Transverse colon (tissue), 4 donors: ENCODE measurements at places on chromosomes 5 and 9.

DNA sequence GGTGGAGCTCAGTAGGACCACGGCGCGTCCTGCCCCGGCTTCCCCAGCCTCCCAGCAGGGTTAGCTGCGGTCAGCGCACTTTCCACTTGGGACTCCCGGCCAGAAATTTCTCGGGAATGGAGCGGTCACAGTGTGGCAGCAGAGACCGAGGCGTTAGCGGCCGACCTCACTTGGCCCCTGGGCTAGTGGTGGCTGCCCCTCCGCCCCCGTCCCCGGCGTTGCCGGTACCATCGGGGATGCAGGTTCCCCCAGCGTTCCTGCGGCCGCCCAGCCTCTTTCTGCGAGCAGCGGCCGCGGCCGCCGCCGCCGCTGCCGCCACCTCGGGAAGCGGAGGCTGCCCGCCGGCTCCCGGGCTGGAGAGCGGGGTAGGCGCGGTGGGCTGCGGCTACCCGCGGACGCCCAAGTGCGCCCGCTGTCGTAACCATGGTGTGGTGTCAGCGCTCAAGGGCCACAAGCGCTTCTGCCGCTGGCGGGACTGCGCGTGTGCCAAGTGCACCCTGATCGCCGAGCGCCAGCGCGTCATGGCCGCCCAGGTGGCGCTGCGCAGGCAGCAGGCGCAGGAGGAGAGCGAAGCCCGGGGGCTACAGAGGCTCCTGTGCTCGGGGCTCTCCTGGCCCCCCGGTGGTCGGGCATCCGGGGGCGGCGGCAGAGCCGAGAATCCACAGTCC, 460 bp downstream of the DMRTA1 start:
- peak overlapping the region; percentile 85 for H3K27ac ChIP-seq
- no peaks in the 10 kb centered on the region for H3K4me1 ChIP-seq
- H3K27me3 ChIP-seq = peaks cover 53% of the 10 kb centered on the region

DNA sequence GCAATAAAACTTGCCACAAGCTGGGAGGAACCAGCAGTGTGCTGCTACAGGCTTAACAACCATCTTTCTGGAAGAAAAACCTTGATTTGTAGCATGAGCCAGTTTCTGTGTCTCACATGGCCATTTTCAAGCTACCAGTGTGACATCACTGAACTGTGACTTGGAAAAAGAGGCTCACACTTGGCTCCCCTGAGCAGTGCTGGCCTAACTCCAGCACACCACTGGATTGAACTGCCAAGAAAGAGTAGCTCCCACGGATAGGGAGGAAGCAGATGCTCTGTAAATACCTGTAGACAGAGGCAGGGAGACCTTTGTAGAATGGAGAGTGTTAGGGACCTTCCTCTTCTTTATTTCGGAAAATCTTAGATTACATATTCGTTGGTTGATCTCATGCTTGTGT, 197.9 kb downstream of the SH3GL2 start:
- no peaks in the 10 kb centered on the region for H3K36me3 ChIP-seq
- no peak overlapping the region for H3K27ac ChIP-seq
- H3K27me3 ChIP-seq = no peaks in the 10 kb centered on the region
- DNase-seq = no peak

DNA sequence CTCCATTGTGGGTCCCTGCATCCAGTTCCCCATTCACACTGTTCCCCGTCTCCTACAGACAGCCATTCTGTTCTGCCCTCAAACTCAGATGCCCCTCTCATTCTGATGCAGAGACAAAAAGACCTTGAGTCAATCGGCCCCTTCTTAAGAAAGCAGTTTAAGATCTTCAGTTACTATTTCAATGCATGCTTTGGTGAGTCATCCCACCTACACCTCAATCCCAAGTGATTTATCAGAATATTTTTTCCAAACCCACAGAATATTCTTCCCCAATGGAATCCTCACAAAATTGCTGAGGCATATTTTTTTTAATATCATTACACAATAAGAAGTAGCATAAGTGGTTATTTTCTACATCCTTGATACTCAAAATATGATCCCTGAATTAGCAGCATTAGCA, 92.4 kb upstream of the SLC1A1 start:
- no peak overlapping the region for H3K4me3 ChIP-seq
- no peaks in the 10 kb centered on the region for H3K27me3 ChIP-seq
- H3K27ac ChIP-seq = no peak overlapping the region
- no peaks in the 10 kb centered on the region for H3K36me3 ChIP-seq
- no peaks in the 10 kb centered on the region for H3K4me1 ChIP-seq

GRCh38 chr5:178149199-178149932, 4.3 kb downstream of the NHP2 start:
- H3K27me3 ChIP-seq = no peaks in the 10 kb centered on the region
- H3K4me1 ChIP-seq = peaks cover 7% of the 10 kb centered on the region
- H3K36me3 ChIP-seq = no peaks in the 10 kb centered on the region
- no peak overlapping the region for H3K4me3 ChIP-seq

GRCh38 chr9:21507483-21507790, 25.3 kb upstream of the IFNE start:
- no peak for DNase-seq
- no peak overlapping the region for H3K4me3 ChIP-seq
- H3K27me3 ChIP-seq = no peaks in the 10 kb centered on the region

DNA sequence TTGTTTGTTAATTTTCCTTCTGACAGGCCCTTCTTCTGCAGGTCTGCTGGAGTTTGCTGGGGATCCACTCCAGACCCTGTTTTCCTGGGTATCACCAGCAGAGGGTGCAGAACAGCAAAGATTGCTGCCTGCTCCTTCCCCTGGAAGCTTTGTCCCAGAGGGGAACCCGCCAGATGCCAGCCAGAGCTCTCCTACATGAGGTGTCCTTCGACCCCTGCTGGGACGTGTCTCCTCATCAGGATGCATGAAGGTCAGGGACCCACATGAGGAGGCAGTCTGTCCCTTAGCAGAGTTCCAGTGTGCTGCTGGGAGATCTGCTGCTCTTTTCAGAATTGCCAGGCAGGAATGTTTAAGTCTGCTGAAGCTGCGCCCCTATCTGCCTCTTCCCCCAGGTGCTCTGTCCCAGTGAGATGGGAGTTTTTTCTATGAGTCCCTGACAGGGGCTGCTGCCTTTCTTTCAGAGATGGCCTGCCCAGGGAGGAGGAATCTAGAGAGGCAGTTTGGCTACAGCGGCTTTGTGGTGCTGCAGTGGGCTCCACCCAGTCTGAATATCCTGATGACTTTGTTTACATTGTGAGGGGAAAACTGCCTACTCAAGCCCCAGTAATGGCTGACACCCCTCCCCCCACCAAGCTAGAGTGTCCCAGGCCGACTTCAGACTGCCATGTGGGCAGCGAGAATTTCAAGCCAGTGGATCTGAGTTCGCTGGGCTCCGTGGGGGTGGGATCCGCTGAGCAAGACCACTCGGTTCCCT, 772.0 kb upstream of the FAM174A start:
- no peaks in the 10 kb centered on the region for H3K27me3 ChIP-seq
- no peak overlapping the region for H3K4me3 ChIP-seq
- no peak for DNase-seq
- no peaks in the 10 kb centered on the region for H3K4me1 ChIP-seq
- no peak overlapping the region for H3K27ac ChIP-seq

GRCh38 chr5:95007921-95008597, 276.8 kb downstream of the MCTP1 start:
- no peaks in the 10 kb centered on the region for H3K36me3 ChIP-seq
- no peaks in the 10 kb centered on the region for H3K27me3 ChIP-seq
- H3K4me1 ChIP-seq = no peaks in the 10 kb centered on the region
- no peak for DNase-seq
- H3K27ac ChIP-seq = no peak overlapping the region

DNA sequence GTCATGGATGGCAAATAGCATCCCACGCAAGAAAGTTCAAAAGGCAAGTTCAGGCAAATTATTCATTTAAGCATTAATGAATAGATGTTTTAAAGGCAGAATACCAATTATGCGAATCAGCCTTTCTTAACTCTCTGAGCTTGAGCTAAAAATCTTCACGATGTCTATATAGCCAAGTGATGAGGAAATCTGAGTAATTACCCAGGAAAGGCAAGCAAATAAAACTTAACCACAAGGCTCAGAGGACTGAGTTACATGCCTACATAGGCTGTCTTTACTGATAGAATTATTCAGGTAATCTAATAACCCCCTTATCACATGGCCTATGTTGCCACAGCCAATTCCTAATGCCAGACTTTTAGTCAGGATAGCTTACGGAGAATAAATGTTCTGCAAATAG, 120.8 kb upstream of the MTAP start:
- no peak overlapping the region for H3K4me3 ChIP-seq
- no peaks in the 10 kb centered on the region for H3K27me3 ChIP-seq
- no peak overlapping the region for H3K27ac ChIP-seq
- no peaks in the 10 kb centered on the region for H3K36me3 ChIP-seq

GRCh38 chr5:129454461-129454860, 5.6 kb upstream of the ADAMTS19 start:
- no peak for DNase-seq
- no peak overlapping the region for H3K27ac ChIP-seq
- no peaks in the 10 kb centered on the region for H3K36me3 ChIP-seq
- H3K4me3 ChIP-seq = no peak overlapping the region
- peaks cover 3% of the 10 kb centered on the region for H3K27me3 ChIP-seq
- H3K4me1 ChIP-seq = no peaks in the 10 kb centered on the region

DNA sequence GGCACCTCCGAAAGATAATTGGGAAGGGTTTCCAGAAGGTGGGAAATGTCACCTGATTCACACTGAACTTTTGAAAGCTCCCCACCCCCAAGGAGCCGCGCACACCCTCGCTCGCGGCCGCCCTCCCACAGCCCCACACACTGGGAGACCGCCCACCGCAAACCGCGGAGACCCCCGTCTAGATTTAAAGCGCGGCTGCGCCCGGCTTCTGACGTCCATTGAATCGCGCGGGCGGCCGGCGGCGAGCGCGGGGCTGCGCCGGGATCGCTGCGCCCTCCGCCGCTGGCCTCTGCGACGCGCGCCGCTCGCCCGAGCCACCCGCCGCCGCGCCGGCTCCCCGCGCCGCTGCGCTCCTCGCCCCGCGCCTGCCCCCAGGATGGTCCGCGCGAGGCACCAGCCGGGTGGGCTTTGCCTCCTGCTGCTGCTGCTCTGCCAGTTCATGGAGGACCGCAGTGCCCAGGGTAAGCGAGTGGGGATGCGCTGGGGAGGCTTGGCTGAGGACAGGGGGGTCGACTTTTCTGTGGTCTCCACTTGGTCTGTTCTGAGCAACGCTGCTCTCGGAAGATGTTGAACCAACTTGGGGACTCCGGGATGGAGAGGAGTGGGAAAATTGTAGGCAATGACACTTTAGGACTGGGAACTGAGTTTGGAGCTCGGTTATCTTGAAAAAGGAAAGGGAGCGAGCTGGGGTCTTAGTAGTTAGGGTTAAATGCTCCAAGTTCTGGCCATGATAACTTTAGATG, at the start of gene FST:
Gene FST, plus strand, starts transcription at position 214 of the 743 bp plus-strand sequence. Its CDS starts 163 bp downstream, at position 377.
- peaks cover 68% of the 10 kb centered on the region for H3K27me3 ChIP-seq
- H3K4me1 ChIP-seq = peaks cover 20% of the 10 kb centered on the region
- no peaks in the 10 kb centered on the region for H3K36me3 ChIP-seq
- H3K4me3 ChIP-seq = peak within 1 kb of the TSS; percentile 50
- no peak for DNase-seq
- peak within 1 kb of the TSS; percentile 90 for H3K27ac ChIP-seq

GRCh38 chr9:976943-977837, 735 bp downstream of the DMRT3 start:
- peaks cover 100% of the 10 kb centered on the region for H3K27me3 ChIP-seq
- H3K27ac ChIP-seq = no peak overlapping the region
- H3K4me3 ChIP-seq = no peak overlapping the region
- H3K36me3 ChIP-seq = no peaks in the 10 kb centered on the region
- DNase-seq = no peak

DNA sequence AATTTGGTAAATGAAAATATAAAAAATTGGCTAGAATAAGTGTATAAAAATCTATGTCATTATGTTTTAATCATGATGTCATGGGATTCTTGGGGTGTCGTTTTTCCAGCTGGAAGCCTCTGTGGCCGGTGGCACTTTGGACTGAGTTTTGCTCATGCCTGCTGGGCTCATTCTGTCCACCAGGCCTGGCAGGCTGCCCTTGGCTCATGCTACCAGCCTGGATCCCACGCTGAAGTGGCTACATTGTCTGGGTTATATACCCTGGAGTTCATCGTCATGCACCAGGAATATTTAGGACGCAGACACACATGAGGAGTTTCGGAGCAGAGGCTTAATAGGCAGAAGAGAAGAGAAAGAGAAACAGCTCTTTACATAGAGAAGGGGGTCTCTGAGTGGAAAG, 1913.7 kb upstream of the WWC1 start:
- H3K4me1 ChIP-seq = no peaks in the 10 kb centered on the region
- no peak overlapping the region for H3K27ac ChIP-seq
- no peaks in the 10 kb centered on the region for H3K27me3 ChIP-seq
- no peak overlapping the region for H3K4me3 ChIP-seq

DNA sequence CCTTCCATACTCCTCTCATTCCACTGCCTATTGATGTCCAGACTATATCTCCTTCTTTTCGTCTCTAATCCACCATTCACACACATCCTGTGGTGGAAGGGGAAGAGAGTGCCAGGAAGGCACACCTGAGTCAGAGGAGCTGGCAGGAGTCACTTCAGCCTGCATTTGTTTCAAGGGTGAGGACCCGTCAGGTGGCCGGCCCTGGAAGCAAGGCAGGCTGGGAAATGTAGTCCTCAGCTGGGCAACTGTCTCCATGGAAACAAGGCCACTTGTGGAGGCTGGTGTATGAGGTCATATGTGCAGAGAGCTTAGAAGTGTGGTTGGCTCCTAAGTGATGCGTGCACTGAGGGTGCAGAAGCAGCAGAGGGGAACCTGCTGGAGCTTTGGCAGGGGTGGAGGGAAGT, 278.4 kb downstream of the NSG2 start:
- DNase-seq = no peak
- H3K27ac ChIP-seq = no peak overlapping the region
- peaks cover 14% of the 10 kb centered on the region for H3K27me3 ChIP-seq
- H3K4me1 ChIP-seq = no peaks in the 10 kb centered on the region
- no peak overlapping the region for H3K4me3 ChIP-seq

- peak overlapping the region; percentile 84 for H3K27ac ChIP-seq
- no peaks in the 10 kb centered on the region for H3K36me3 ChIP-seq
- DNase-seq = peak; percentile 79
- H3K4me1 ChIP-seq = peaks cover 10% of the 10 kb centered on the region
- peak overlapping the region; percentile 39 for H3K4me3 ChIP-seq
- H3K27me3 ChIP-seq = no peaks in the 10 kb centered on the region
Observed at GRCh38 chr5:59587489-59588337, 305.8 kb downstream of the PDE4D start.

- no peak overlapping the region for H3K27ac ChIP-seq
- H3K27me3 ChIP-seq = no peaks in the 10 kb centered on the region
- H3K4me3 ChIP-seq = no peak overlapping the region
Observed at GRCh38 chr9:81391457-81391825, 297.9 kb downstream of the TLE1 start.

GRCh38 chr5:178388386-178389025, 155.9 kb upstream of the PHYKPL start:
- DNase-seq = peak; percentile 25
- H3K4me3 ChIP-seq = no peak overlapping the region
- H3K27ac ChIP-seq = no peak overlapping the region
- peaks cover 6% of the 10 kb centered on the region for H3K27me3 ChIP-seq
- no peaks in the 10 kb centered on the region for H3K36me3 ChIP-seq
